NCI-H2107 (cell line): ENCODE measurements at places on chromosomes 16 and 17.

GRCh38 chr17:4722678-4723240 lies 8.5 kb upstream of the MED11 start:
- DNase-seq: no peak

GRCh38 chr16:27174007-27174406 lies 29.3 kb upstream of the KDM8 start:
- no peak for DNase-seq

DNA sequence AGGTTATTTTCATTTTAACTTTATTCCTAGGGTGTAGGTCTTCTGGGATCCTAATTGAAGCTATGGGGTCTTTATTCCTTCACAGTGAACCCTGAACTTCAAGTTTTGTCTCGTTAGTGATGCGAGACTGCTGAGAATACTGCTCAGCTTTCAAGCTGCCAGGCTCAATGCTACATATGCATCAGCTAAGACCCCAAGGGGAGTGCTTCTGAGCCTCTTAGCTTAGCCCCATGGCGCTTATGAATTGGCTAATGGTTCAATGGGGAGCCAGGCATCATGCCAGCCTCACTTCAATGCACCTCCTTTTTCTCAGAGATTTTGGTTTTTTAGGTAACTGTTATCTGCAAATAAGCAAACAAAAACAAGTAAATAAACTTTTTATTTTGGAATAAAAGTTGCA lies 94.1 kb upstream of the SIAH1 start:
- DNase-seq: no peak

- DNase-seq: no peak
These were observed 58.0 kb downstream of the PITPNC1 start for GRCh38 chr17:67435122-67435521.

- DNase-seq: no peak
These were observed 49.1 kb upstream of the PMFBP1 start for GRCh38 chr16:72220875-72221629.

- DNase-seq: no peak
These were observed 131.2 kb upstream of the FAM20A start for GRCh38 chr17:68732301-68732749.

- DNase-seq: no peak
These were observed 34.1 kb downstream of the KSR1 start for GRCh38 chr17:27490391-27490790.

DNA sequence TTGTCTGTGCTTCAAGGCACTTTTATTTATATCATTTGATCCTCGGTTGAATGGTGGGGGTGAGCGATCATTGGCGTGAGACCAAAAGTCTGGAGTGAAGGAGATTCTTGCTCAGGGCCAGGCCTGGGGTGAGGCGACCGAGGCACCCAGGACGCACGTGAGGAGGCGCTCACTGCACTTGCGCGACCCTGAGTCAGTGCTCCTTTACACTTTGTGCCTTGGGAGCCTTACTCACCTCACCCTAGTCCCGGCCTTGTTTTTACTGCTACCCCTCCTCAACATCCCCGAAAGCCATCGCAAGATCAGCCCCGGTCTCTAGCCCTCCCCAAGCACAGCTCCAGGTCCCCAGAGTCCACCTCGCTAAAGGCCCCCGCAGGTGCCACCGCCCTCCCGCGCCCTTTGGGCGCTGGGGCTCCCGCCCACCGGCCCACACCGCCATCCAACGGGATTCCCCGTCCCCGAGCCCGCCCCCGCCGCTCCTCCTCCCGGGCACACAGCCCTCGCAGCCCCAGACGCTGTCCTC lies 496 bp downstream of the EZH1 start:
- no peak for DNase-seq

DNA sequence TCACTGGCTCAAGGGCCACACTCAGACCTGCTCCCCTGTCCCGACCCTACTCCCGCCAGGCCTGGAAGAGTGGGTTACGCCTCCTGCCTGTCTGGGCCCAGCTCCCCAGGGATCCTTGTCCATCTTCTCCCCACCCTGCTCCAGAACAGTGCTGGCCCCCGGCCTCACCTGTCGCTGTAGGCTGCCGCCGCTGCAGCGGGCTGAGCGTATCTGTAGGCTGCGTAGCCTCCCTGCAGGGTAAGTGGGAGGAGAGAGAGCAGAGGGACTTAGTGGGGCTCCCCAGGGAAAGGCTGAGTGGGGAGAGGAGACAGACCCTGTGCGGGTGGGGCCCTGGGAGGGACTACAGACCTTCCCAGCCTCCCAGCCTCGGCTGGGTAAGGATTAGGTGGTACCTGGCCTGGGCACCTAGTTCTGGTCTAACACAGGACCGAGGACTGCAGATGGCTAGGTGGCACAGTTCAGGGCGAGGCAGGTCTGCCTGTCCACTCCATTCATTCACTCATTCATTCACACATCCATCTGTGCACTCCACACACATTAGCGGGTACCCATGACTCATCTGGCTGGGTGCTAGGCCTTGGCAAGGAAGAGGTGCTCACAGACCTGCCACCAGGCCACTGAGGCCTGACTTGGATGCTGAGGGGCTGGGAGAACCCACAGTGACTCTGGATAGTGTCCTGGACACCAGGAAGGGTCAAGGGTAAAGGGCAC lies 20.9 kb downstream of the ENGASE start:
- DNase-seq: peak; percentile 75

DNA sequence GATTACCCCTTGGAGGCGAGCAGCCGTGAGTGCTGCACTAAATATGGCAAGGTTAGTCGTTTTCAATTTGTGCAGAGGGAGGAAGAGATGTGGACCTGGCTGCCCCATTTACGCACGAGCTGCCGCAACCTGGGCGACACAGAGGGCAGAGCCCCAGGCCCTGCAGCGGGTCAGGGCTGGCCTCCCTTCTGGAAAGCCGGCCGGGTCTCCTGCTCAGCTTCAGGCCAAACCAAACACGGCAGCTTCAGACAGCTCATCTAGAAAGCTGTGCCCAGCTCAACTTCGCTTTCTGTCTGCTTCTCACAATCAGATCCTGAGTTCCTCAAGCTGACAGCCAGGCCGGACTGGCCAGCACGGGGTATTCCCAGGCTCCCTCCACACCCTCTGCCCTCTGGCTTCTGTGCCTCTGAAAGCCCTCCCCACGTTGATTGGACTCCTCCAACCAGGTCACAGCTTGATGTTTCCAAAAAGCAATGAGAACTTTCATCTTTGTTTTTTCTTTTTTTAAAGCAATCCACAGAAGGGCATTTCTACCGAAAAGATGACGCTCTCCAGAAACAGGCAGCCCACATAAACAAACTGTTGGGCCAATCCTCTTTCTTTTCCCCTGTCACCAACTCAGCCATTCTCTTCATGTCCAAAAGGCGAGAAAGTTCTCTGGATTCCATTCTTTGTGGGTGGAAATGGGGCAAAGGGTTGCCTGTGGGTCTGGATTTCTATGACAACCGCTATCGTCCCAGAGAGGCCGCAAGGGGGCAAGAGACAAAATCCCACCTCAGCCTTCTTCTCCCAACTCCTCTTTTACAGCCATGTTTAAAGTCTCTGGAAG lies 189.0 kb downstream of the ZFHX3 start:
- DNase-seq: no peak

- no peak for DNase-seq
These were observed 6.9 kb downstream of the CD300A start for GRCh38 chr17:74473294-74473693.

DNA sequence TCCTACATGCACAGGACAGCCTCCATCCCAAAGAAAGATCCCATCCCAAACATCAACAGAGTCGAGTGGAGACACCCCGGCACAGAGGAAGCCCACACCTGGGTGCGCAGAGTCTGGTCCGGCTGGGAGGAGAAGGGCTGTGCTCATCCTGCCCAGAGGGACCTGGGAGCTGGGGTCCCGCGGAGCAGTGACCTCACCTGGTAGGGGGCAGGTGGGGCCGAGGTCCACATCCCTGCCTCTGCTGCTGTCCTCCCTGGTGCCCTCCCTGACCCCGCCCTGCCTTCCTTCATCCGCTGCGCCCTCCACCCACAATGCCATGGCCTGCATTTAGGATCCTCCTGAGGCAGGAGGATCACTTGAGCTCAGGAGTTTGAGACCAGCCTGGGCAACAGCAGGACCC lies 2.9 kb downstream of the C16orf90 start:
- DNase-seq: no peak

- no peak for DNase-seq
These were observed 4.0 kb downstream of the SLC35B1 start for GRCh38 chr17:49703557-49704277.

GRCh38 chr16:9570521-9570920 lies 479.1 kb downstream of the HAPSTR1 start:
- DNase-seq: no peak

GRCh38 chr16:63447121-63447520 lies 1410.9 kb upstream of the CDH8 start:
- DNase-seq: no peak

- DNase-seq: no peak
These were observed 17.7 kb downstream of the DDX19A start for GRCh38 chr16:70364399-70364798.

- no peak for DNase-seq
These were observed 2.6 kb downstream of the ADCY9 start for GRCh38 chr16:4113358-4114256.

DNA sequence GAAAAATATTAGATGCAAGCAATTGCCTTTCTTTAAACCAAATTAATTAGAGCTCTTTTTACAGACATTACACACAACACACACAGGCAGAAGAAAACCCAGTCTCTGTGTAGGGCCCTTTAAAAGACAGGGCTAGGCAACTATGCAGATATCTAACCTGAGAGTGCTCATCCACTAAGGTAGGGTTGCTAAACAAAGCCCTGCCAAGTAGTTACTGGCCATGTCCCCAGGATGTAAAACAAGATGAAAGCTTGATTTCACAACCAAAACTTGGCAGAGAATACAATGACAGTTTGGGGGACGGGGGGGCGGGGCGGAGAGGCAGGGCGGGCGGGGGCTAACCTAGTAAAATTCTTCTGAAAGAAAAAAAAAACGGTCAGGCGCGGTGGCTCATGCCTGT lies 669.0 kb upstream of the CA10 start:
- DNase-seq: no peak

- no peak for DNase-seq
These were observed 61.2 kb upstream of the ENDOV start for GRCh38 chr17:80353718-80354275.

- DNase-seq: no peak
These were observed 20.1 kb upstream of the SLC46A1 start for GRCh38 chr17:28426081-28426519.

DNA sequence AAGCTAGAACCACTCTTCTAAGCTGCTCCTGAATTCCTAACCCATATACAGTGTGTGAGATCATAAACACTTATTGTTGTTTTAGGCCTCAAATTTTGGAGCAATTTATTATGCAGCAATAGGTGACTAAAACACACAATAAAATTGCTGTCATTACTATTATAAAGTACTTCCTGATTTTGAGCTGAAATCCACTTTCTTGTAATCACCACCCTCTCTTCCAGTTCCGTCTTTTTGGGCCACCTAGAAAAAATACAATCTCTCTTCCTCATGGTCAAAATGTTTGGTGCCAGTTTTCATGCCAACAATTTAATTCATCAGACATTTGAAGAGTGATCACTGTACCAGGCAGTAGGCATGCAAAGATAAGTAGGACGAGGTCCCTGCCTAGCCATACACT lies 43.3 kb upstream of the NF1 start:
- no peak for DNase-seq

- no peak for DNase-seq
These were observed 8.5 kb upstream of the SPNS2 start for GRCh38 chr17:4490109-4490591.

- DNase-seq: no peak
These were observed 12.9 kb downstream of the IL21R start for GRCh38 chr16:27414788-27415431.

DNA sequence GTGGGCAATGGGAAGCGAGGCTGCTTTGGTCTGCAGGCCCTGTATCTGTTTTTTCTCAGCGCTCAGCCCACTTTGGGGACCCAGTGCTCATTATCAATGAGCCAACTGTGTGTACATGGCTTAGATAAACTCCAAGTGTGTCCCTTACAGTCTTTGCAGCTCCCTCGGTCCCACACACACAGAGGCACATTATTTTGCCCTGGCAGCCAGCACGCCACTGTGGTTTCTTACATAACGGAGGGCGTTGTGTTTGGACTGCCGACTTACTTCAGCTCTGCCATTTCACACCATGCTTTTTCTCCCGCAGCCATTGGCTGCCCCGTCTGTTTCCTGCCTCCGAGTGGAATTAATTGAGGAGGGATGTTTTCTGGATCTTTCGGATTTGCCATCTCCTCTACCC lies 56.5 kb upstream of the CLEC18A start:
- DNase-seq: no peak

GRCh38 chr16:26889740-26890139 lies 177.0 kb upstream of the C16orf82 start:
- no peak for DNase-seq

- DNase-seq: no peak
These were observed 14.0 kb upstream of the PABPN1L start for GRCh38 chr16:88880226-88881006.

- no peak for DNase-seq
These were observed at the start of gene SPECC1 for GRCh38 chr17:20009302-20010098. SPECC1 (plus strand) TSS chr17:20009359; CDS start chr17:20096652, 87,293 bp downstream.

GRCh38 chr17:27424516-27424915 lies 31.7 kb upstream of the KSR1 start:
- no peak for DNase-seq

GRCh38 chr16:23174622-23175021 lies 7.9 kb upstream of the SCNN1G start:
- DNase-seq: no peak

GRCh38 chr17:50843150-50843905 lies 7.9 kb downstream of the WFIKKN2 start:
- DNase-seq: no peak

GRCh38 chr17:79802736-79803420 lies 6.0 kb upstream of the CBX8 start:
- no peak for DNase-seq

- DNase-seq: no peak
These were observed 87.1 kb downstream of the STX8 start for GRCh38 chr17:9488556-9488955.

GRCh38 chr17:3792481-3792880 lies 8.5 kb downstream of the ITGAE start:
- DNase-seq: no peak

DNA sequence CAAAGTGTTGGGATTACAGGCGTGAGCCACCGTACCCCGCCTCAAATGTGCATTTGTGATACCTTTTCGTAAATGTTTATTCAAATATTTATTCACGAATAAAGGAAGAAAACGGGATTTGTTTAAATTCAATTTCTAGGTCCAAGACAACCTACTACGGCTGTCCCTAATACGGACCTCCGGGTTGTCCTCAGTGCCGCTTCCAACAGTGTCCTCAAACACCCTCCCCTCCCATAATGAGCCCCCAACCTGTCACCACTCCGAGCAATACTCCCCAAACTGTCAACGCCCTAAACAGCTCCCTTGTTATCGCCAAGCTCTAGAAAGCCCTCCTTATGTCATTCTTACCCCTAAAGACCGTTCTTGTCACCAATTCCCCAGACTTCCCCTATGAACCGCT lies 539 bp upstream of the GABARAPL2 start:
- DNase-seq: no peak
